ENCODE measurements at places on chromosomes 3 and 15. TPM values are rescaled to one million over a fixed set of nuclear protein-coding genes. Genes with fewer than 3 reads are reported as not detected.

DNA sequence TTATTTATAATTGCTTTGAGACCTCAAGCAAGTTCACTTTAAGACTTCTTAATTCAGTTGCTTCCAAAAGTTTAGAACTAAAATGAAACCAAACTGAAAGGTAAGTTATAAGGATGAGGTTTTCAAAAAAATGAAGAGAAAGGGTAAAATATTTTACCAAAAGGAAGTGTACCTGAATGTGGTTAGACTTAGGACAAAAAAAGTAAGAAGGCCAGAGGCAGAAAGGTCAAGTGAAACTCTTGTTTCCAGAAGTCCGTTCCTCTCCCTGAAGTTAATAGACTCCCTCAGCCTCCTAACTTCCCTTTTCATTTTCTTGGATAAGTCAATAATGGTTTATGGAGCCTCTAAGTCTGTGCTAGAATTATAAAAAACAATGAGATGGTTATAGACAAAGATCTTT is 16.6 kb downstream of the BTLA start:
- H3K27ac ChIP-seq: no peak overlapping the region
- no peaks in the 10 kb centered on the region for H3K36me3 ChIP-seq
- no peak for DNase-seq
- no peaks in the 10 kb centered on the region for H3K27me3 ChIP-seq

Gene C3orf52
- 12.9 TPM for polyA plus RNA-seq

DNA sequence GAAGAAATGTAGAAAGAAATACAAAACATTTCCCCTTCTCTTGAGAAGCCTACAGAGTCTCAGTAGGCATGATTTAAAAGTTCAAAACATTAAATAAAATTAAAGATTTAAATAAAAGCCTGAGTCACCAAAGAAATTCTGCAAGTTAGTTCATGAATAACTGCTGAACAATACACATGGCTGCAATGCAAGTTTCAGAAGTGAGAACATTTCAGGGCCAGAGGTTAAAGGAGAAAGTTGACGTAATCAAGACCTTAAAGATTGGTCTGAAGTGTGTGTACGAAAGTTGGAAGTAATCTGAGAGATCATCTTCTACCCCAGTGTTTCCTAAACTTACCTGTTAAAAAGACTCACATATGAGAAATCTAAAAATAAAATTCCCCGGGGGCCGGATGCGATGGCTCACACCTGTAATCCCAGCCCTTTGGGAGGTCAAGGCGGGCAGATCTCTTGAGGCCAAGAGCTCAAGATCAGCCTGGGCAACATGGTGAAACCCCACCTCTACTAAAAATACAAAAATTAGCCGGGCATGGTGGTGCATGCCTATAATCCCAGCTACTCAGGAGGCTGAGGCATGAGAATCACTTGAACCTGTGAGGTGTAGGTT is 108.7 kb upstream of the PHLDB2 start:
- no peaks in the 10 kb centered on the region for H3K27me3 ChIP-seq
- peak overlapping the region; percentile 88 for H3K27ac ChIP-seq
- no peaks in the 10 kb centered on the region for H3K36me3 ChIP-seq
- no peak for DNase-seq

DNA sequence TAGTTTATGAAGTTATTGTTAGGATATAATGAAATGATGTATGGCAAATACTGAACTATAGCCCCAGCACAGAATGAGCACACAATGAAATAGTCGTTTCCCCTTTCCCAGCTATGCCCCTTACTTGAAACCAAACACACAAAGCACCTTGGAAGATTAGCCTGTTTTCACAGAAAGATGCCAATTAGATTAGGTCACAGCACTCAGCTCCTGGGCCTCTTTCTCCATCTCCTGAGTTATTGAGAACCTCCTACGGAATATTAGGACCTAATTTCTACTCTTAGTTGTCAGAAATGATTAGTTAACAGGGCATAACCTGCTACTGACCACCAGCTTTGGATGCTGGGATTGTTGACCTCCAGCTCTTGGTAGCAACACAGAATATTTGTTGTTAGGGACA is 269.4 kb upstream of the ROPN1 start:
- H3K36me3 ChIP-seq: no peaks in the 10 kb centered on the region
- no peaks in the 10 kb centered on the region for H3K27me3 ChIP-seq
- no peak for DNase-seq

DNA sequence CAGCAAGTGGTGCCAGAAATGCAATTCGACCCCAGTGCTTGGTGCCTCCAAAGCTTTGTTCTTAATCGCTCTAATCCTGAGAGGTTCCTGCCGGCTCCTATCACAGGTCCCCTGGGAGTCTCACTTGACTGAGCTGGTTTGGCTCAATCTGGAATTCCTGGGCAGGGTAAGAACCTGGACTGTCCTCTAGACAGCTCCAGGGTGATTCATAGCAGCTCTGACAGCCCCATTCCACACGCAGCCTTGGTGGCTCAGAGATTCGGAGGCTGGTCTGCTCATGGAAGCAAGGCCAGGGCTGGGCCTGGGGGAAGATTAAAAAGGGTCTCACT is 37.9 kb downstream of the MYO5C start:
- H3K4me3 ChIP-seq: no peak overlapping the region
- no peaks in the 10 kb centered on the region for H3K36me3 ChIP-seq
- H3K27ac ChIP-seq: no peak overlapping the region
- no peak for DNase-seq
- peaks cover 25% of the 10 kb centered on the region for H3K4me1 ChIP-seq
- H3K27me3 ChIP-seq: no peaks in the 10 kb centered on the region

Gene EPHA3
- 0.13 TPM for polyA plus RNA-seq

- no peak for DNase-seq
- H3K4me3 ChIP-seq: no peak overlapping the region
- no peaks in the 10 kb centered on the region for H3K4me1 ChIP-seq
Observed at GRCh38 chr3:143951351-143951971, 20.2 kb upstream of the DIPK2A start.

- peaks cover 9% of the 10 kb centered on the region for H3K27me3 ChIP-seq
- H3K4me3 ChIP-seq: no peak overlapping the region
- no peak for DNase-seq
- H3K27ac ChIP-seq: no peak overlapping the region
- H3K36me3 ChIP-seq: no peaks in the 10 kb centered on the region
Observed at GRCh38 chr3:189084620-189085019, 87.2 kb upstream of the TPRG1 start.

Gene GP9
- not detected for polyA plus RNA-seq

- no peak overlapping the region for H3K4me3 ChIP-seq
- no peak overlapping the region for H3K27ac ChIP-seq
- H3K36me3 ChIP-seq: no peaks in the 10 kb centered on the region
- H3K4me1 ChIP-seq: no peaks in the 10 kb centered on the region
- H3K27me3 ChIP-seq: no peaks in the 10 kb centered on the region
Observed at GRCh38 chr3:29427266-29428103, 146.6 kb downstream of the RBMS3 start.

- H3K27ac ChIP-seq: no peak overlapping the region
- no peak overlapping the region for H3K4me3 ChIP-seq
- no peaks in the 10 kb centered on the region for H3K36me3 ChIP-seq
- DNase-seq: no peak
- H3K27me3 ChIP-seq: no peaks in the 10 kb centered on the region
Observed at GRCh38 chr3:81871358-81872155, 110.1 kb upstream of the GBE1 start.

DNA sequence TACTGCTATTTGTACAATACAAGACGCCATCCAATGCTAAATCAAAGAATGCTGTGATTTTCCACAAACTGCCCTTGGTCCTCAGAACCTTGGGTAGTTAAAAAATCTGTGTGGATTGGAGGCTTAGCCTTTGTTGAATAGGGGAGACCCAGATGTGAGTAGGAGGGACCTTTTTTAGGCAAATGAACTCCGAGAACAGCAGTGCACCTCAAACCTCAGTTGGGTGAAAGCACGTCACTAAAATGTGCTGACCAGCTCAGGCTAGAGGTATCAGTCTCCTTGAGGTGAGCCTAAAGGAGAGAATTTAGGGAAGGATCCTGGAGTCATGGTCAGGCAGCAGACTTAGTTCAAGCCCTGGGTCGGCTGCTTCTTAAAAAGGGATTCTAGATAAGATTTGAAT is 200.7 kb downstream of the SOX2 start:
- H3K27ac ChIP-seq: no peak overlapping the region
- no peak overlapping the region for H3K4me3 ChIP-seq
- H3K4me1 ChIP-seq: peaks cover 41% of the 10 kb centered on the region
- DNase-seq: no peak
- no peaks in the 10 kb centered on the region for H3K27me3 ChIP-seq
- H3K36me3 ChIP-seq: no peaks in the 10 kb centered on the region

DNA sequence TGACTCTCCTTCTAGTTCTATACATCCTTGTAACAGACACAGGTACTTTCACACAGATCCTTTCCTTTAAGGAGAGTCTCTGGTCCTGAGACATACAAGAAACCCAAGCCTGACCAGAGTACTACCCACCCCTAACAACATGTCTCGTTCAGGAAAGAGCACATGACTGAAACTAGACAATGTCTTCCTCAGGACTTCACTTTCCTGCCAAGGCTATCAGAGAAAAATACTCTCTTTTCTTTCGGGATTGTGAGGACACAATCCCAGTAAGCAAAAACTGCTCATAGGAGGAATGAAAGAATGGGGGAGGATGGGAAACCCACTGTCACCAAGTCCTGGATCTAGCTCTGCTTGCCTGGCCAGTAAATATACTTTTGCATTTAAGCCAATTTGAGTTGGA is 11.5 kb upstream of the ANKRD28 start:
- no peaks in the 10 kb centered on the region for H3K27me3 ChIP-seq
- no peak overlapping the region for H3K27ac ChIP-seq

GRCh38 chr3:89180334-89180733 is 72.9 kb downstream of the EPHA3 start:
- DNase-seq: no peak
- peaks cover 16% of the 10 kb centered on the region for H3K4me1 ChIP-seq
- H3K27ac ChIP-seq: peak overlapping the region; percentile 15
- H3K4me3 ChIP-seq: peak overlapping the region; percentile 38
- H3K27me3 ChIP-seq: no peaks in the 10 kb centered on the region

Gene GOLGA8M
- polyA plus RNA-seq: 0.05 TPM

GRCh38 chr3:156449710-156450574 is 105.0 kb downstream of the SSR3 start:
- no peaks in the 10 kb centered on the region for H3K36me3 ChIP-seq
- H3K27me3 ChIP-seq: no peaks in the 10 kb centered on the region
- H3K27ac ChIP-seq: no peak overlapping the region
- DNase-seq: no peak
- H3K4me1 ChIP-seq: peaks cover 7% of the 10 kb centered on the region

DNA sequence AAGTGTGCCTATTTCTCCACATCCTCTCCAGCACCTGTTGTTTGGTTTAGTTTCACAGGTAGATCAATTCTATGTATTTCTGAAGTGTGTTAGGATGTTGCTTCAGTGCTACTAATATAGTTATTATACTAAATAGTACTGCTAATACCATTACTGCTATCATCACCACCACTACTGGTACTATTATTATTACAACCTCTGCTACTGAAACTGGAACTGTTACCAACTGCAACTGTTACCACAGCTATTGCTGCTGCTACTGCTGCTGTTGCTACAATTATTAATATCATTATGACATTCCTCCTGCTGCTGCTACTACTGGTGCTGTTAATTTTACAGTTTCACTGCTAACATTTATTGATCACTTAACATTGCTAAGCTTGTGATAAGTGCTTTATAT is 8.3 kb upstream of the LMOD3 start:
- H3K36me3 ChIP-seq: no peaks in the 10 kb centered on the region
- H3K27me3 ChIP-seq: no peaks in the 10 kb centered on the region

GRCh38 chr15:73009066-73010056 is 42.9 kb upstream of the NEO1 start:
- peak overlapping the region; percentile 24 for H3K27ac ChIP-seq
- no peak for DNase-seq
- H3K4me3 ChIP-seq: peak overlapping the region; percentile 27
- no peaks in the 10 kb centered on the region for H3K27me3 ChIP-seq
- no peaks in the 10 kb centered on the region for H3K36me3 ChIP-seq

Gene GOLGA8J
- polyA plus RNA-seq: not detected

- no peak for DNase-seq
- H3K4me1 ChIP-seq: peaks cover 22% of the 10 kb centered on the region
- no peaks in the 10 kb centered on the region for H3K36me3 ChIP-seq
- H3K27ac ChIP-seq: peak overlapping the region; percentile 35
Observed at GRCh38 chr3:146160321-146160963, 542 bp downstream of the PLOD2 start.

Gene ZNF80
- not detected for polyA plus RNA-seq

GRCh38 chr15:43913941-43914340 is 87.1 kb downstream of the WDR76 start:
- H3K27ac ChIP-seq: peak overlapping the region; percentile 34
- peaks cover 24% of the 10 kb centered on the region for H3K4me1 ChIP-seq
- H3K27me3 ChIP-seq: no peaks in the 10 kb centered on the region
- no peak for DNase-seq

- no peak overlapping the region for H3K27ac ChIP-seq
- no peak overlapping the region for H3K4me3 ChIP-seq
- no peaks in the 10 kb centered on the region for H3K4me1 ChIP-seq
- H3K27me3 ChIP-seq: no peaks in the 10 kb centered on the region
- no peaks in the 10 kb centered on the region for H3K36me3 ChIP-seq
- no peak for DNase-seq
Observed at GRCh38 chr3:105140899-105141367, 225.8 kb upstream of the ALCAM start.

GRCh38 chr15:71716990-71717389 is 93.4 kb upstream of the NR2E3 start:
- H3K27ac ChIP-seq: no peak overlapping the region

GRCh38 chr3:66405701-66406091 is 95.1 kb downstream of the LRIG1 start:
- no peak for DNase-seq
- peaks cover 3% of the 10 kb centered on the region for H3K36me3 ChIP-seq

DNA sequence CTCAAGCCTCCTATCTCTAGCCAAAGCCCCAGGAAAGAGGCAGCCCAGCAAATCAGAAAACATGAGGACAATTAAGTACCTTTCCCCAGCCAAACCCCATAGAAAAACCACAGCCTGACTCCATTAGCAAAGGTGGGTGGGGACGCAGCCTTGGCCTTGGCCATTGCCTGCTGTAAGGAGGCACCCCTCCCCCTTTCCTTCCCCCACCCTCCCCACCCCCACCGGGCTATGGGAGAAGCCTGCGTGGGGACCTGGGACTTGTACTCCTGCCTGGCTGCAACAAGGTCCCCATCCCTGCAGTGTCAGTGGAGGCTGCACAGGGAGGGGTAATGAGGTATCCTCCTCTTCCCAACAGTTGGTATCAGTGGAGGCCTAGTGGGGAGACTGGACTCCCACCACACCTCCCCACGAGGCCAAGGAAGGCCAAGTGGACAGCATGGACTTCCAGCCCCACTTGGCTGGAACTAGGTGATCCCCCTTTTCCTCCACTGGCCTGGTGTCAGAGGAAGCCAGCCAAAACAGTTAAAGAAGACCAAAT is 20.5 kb downstream of the PRR23E start:
- no peak overlapping the region for H3K27ac ChIP-seq
- no peaks in the 10 kb centered on the region for H3K36me3 ChIP-seq
- no peak for DNase-seq
- peaks cover 24% of the 10 kb centered on the region for H3K27me3 ChIP-seq

DNA sequence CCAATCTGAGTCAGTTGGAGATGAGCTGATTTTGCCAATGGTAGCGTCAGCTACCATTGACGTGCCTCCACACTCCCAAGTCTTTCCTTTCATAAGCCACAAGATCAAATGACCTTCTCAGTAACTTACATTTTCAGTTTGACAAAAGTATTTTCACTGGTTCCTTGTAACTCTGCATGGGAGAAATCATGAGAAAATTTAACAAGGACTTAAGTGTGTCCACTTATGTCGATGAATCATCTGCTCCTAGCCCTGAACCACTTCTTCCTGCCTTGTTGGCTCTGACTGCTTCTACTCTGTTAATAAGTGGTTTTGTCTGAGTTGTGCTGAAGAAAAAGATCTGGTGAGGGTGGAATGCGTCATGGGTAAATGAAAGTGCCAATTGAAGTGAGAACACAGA is 101.2 kb downstream of the NFKBIZ start:
- DNase-seq: no peak
- no peak overlapping the region for H3K27ac ChIP-seq
- no peaks in the 10 kb centered on the region for H3K27me3 ChIP-seq
- no peaks in the 10 kb centered on the region for H3K36me3 ChIP-seq
